Immature natural killer cell (primary cell): ENCODE measurements at places on chromosomes 7 and 10. TPM values are rescaled to one million over a fixed set of nuclear protein-coding genes. Genes with fewer than 3 reads are reported as not detected.

LHFPL3 gene
- polyA plus RNA-seq = not detected

PIK3AP1 gene
- polyA plus RNA-seq = 87.4 TPM

BTBD16 gene
- polyA plus RNA-seq = not detected

LIPF gene
- not detected for polyA plus RNA-seq

OR6B1 gene
- not detected for polyA plus RNA-seq

STEAP1 gene
- not detected for polyA plus RNA-seq

IRF5 gene
- polyA plus RNA-seq = 31.7 TPM

PPP1R17 gene
- not detected for polyA plus RNA-seq

ACHE gene
- not detected for polyA plus RNA-seq

DNA sequence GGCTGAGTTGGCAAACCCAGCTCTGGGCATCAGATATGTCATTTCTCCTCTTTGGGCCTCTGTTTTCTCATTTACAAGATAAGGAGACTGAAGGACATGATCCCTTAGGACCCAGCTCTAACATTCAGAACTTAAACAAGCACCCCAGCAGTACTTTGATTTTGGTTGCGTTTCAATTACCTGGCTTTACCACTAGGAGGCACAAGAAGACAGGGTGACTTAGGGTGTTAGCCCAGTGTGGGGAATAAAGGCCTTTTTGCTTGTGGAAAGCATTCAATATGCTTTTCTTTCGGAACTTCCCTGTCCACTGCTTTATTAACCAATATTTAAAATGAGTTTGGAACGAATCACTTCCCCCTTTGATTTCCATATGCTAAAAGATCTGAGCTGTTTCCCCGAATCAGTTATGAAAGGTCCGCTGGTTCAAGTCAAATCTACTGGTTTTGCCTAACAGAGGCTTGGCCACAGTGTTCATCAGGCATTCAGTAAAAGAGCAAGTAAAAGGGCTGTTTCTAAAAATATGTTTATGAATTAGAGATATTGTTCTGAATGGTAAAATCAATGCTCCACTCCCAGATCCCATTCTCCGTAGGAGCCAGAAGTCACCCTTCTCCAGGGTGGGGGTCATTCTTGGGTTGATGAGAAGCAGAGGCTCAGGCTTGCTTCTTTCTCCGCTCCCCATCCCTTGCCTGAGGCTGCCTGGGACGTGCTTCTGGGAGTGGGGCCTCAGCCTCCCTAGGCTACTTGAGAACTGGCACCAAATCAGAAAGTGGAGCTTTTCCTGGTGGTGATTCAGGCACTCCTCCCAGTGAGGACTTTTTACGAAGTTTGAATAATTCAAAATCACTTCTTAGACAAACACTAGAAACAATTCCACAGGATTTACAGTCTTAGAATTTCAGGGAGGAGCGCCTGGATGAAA is 105.5 kb downstream of the MYOF start:
- DNase-seq = peak; percentile 64

- no peak for DNase-seq
Observed at GRCh38 chr10:128571745-128572144, 445.5 kb upstream of the MKI67 start.

- DNase-seq = no peak
Observed at GRCh38 chr10:5585517-5586206, 60.9 kb downstream of the CALML3 start.

DNA sequence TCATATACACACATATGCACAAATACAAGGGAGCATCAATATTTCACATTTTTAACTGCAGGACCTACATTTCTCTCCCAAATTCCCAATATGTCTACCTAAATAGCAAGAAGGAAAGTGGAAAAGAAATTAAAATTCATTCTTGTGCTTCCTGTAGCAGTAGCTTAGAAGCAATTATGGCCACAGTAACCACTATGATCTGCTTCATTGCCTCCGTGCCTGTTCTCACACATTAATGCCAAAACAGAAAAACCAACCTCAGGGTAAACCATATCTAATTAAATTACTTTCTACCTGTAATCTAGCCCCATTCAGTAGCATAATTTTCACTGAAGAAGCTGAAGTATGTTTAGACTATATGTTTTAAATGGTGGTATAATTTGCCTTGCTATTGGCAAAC is 55.2 kb downstream of the HYCC1 start:
- no peak for DNase-seq

GRCh38 chr10:34172936-34173533 is 642.1 kb downstream of the PARD3 start:
- DNase-seq = no peak

DNA sequence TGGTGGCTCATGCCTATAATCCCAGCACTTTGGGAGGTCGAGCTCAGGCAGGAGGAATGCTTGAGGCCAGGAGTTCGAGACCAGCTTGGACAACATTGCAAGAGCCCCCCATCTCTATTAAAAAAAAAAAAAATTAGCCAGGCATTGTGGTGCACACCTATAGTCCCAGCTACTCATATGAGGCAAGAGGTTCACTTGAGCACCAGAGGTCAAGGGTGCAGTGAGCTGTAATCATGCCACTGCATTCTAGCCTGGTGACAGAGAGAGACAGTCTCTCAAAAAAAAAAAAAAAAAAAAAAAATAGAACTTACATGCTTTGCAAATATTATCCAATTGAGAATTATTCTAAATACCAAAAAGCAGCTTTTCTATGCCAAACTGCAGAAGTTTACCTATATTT is 11.0 kb downstream of the KIN start:
- no peak for DNase-seq

GRCh38 chr10:13590886-13591285 is 4.1 kb downstream of the PRPF18 start:
- no peak for DNase-seq

GRCh38 chr10:100022403-100022802 is 12.7 kb upstream of the DNMBP start:
- DNase-seq = no peak

GRCh38 chr10:121661451-121661851 is 63.2 kb upstream of the FGFR2 start:
- no peak for DNase-seq

GRCh38 chr7:48390388-48391327 is 219.4 kb downstream of the ABCA13 start:
- no peak for DNase-seq

GRCh38 chr7:2796358-2797352 is 47.5 kb downstream of the GNA12 start:
- DNase-seq = no peak

DNA sequence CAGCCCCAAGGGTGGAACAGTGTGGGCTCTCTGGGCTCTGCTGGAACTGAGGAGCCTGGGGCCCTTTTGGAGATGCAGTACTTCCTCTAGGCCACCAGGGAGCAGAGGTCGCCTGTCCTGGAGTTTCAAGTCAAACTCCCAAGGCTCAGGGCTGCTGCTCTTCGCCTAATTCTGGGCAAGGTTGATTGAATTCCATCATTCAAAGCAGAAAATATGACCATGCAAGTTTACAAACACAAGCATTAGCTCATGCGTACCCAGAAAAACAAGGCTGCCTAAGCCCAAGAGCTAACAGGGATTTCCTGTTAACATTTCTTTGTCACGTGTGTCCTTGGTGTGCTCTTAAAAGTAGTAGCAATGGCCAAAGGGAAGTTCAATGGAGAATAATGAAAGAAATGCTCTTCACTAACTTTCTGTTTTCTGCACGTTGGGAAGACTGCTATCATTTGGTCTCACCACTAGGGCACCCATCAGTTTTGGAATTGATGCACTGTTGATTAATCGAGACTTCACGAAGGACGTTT is 20.1 kb downstream of the LDB3 start:
- peak; percentile 51 for DNase-seq

- DNase-seq = no peak
Observed at GRCh38 chr10:29469481-29470354, 165.1 kb downstream of the SVIL start.

DNA sequence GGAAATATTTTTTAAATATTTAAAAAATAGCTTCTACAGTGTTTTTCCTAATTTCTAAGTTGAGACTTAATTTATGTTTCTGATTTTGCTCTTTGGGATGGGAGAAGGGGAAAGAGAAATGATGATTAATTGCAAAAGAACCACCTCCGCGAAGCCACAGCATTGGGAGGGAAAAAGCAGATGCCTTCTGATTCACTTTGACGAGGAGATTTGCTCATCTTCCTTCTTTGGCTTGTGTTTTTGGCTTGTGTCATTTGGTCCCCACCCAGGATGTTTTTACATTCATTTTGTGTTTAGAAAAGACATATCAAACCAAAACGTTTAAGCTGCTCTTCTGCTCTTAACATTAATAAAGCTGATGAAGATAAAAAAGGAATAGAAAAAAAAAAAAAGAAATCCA is 121.7 kb downstream of the MACC1 start:
- DNase-seq = no peak

GRCh38 chr7:12303495-12303894 is 92.4 kb downstream of the TMEM106B start:
- no peak for DNase-seq

- no peak for DNase-seq
Observed at GRCh38 chr7:105768898-105769507, 107.4 kb downstream of the ATXN7L1 start.

GRCh38 chr7:151700586-151701165 is 176.2 kb downstream of the PRKAG2 start:
- no peak for DNase-seq

GRCh38 chr7:131383417-131384285 is 56.0 kb downstream of the MKLN1 start:
- no peak for DNase-seq

DNA sequence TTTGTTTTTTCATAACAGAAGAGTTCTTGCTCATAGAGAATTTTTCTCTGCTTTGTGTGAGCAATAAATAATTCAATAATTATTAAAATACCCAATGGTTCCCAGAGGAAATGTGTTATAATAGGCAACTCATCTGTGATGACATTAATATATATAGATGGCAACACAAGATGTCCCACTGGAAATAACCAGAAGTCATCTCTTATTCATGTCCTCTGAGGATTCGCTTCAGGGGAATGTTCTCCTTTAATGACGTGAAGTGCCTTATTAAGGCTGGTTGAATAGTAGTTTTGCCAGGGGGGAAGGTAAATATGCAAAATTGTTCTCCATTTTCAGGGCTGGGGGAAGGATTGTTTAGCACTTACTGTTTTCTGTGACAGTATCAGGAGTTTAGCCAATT is 3.1 kb downstream of the SLC39A12 start:
- DNase-seq = no peak

- DNase-seq = no peak
Observed at GRCh38 chr7:568031-568951, 48.6 kb upstream of the PDGFA start.
